ENCODE measurements at places on chromosomes 6 and 20. TPM values are rescaled to one million over a fixed set of nuclear protein-coding genes. Genes with fewer than 3 reads are reported as not detected.
A peak's percentile ranks its signal among the peaks of the same experiment; 100 is the strongest.

The BMP7 gene
- 1.3 TPM for total RNA-seq

The IRF4 gene
- total RNA-seq: 4.7 TPM

The SNX9 gene
- 81.7 TPM for total RNA-seq

The RIMS4 gene
- 0.74 TPM for total RNA-seq

The SALL4 gene
- 0.35 TPM for total RNA-seq

The ACSS2 gene
- 394 TPM for total RNA-seq

The PTPRT gene
- 0.12 TPM for total RNA-seq

The FAXC gene
- total RNA-seq: 0.44 TPM

The TAAR9 gene
- total RNA-seq: not detected

The CRISP3 gene
- not detected for total RNA-seq

The VGLL2 gene
- total RNA-seq: not detected

The POM121L2 gene
- total RNA-seq: 0.13 TPM

GRCh38 chr6:24078200-24078599, 47.8 kb upstream of the NRSN1 start:
- DNase-seq: no peak

- peak; percentile 90 for DNase-seq
Observed at GRCh38 chr20:23161968-23162696, 76.0 kb upstream of the CD93 start.

GRCh38 chr6:42038811-42039408, 11.4 kb upstream of the TAF8 start:
- no peak for DNase-seq

DNA sequence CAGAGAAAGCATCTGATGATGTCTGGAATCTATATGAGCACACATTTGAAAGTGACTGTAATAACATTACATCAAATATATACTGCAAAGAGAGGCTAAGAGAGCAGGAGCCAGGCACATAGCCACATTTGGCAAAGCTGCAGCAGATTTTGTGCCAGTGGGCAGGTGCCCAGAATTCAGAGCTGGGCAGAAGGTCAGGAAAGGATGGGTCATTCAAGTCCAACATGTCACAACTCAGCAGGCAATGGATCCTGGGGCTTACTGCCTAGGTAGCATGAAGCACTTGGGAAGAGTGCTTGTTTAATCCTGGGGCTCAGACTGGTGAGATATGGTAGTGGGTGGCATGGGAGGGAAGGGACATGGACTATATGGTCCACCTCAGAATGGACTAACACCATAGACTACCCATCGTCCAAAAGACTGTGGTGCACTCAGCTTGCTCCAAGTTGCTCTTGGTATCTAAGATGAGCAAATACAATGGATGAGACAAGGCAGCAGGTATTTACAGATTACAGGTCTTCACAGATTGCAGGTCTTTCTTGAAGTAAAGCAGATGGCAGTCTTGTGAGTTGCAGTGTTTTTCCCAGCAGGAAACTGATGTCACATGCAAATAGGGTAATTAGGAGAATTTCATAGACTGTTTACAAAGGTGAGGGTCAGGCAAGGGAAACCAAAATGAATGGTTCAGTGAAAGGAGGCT, 31.2 kb upstream of the SHLD1 start:
- no peak for DNase-seq

DNA sequence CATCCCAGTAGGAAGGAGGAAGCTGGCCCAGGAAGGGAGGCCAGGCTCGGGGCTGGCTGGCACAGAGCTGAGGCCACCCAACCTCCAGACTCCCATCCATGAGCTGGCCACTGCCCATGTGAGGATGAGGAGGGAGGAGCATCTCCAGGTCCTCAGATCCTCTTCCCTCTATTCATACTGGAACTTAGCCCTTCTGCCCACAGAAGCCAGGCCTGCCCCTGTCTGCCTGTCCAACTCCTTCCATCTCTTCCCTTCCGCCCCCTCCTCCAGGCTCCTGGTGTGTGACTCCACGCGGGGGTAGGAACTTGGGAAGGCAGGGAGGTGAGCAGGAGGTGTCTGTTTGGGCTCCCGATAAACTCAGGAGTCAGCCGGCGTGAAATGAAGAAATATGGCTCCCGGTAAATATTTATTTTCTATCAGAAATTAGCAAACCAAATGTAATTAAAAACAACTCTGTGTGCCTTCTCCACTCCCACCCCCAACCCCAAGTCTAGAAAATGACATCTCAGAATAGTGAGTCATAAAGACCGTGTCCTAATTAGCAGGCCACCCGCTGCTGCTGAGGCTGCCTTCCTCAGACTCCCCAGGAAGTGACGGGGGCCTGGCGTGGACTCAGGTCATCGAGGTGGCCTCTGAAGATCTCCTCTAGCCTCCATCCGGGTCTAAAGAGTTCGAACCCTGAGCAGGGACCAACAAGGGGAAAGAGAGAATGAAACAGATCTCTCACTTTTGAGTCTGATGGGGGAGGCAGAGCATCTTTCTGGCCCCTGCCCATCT, 81.9 kb downstream of the MDGA1 start:
- no peak for DNase-seq

DNA sequence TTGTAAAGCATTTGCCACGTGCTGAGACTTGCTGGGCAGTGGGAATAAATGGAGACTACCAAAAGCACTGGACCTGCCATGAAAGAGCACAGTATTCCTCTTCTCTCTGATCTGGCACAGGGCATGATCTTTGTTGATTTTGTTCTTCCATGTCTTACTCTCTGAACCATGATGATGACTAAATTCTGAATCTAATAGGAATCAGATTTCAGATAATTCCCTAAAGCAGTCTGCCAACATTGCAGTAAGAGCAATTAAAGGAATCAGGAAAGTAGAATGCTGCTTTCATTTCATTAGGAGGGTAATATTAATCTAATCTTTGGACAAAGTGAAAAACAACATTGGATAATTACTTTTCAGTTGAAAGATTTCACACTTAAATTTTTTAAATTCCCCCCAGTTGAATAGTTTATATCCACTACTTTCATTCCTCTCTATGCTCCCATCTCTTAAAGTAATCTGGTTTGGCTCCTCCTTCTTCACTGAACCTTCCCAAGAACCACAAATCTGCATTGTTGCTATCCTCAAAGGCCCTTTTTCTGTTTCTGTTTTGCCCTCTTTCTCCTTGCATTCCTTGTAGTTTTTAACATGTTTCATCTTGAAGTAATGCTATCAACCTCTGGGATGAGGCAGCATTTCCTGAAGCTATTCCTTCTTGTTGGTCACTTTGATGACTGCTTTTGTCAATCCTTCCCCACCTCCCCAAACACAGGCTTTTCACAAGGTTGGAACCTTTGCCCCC, 243.2 kb upstream of the TENT5A start:
- no peak for DNase-seq

DNA sequence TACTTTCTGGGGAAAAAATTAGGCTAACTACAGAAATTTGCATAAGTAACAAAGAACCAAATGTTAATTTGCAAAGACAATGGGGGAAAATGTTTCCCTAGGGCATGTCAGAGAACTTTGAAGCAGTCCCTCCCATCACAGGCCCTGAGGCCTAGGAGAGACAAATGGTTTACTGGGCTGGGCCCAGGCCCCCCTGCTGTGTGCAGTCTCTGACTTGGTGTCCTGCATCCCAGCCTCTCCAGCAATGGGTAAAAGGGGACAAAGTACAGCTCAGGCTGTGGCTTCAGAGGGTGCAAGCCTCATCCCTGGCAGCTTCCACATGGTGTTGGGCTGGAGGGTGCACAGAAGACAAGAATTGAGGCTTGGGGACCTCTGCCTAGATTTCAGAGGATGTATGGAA, 788.4 kb downstream of the FRK start:
- no peak for DNase-seq

- DNase-seq: no peak
Observed at GRCh38 chr20:57252559-57253162, 13.8 kb downstream of the BMP7 start.

DNA sequence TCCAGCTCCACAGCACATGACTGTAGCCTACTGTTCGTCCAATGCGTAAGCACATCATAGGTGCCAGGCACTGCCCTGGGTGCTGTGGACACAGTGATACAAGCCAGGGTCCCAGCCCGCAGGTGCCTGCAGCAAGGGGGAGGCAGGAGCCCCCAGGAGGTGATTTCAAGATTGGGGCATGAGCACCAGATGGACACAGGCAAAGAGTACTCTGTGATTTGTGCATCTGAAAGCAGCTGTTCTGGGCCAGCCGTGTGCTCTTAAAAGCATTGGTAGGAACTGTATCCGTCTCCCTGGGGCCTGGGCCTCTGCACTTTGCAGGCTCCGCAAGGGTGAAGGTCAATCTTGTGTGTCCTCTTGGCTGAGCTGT, 149.8 kb downstream of the SYCP2 start:
- no peak for DNase-seq

DNA sequence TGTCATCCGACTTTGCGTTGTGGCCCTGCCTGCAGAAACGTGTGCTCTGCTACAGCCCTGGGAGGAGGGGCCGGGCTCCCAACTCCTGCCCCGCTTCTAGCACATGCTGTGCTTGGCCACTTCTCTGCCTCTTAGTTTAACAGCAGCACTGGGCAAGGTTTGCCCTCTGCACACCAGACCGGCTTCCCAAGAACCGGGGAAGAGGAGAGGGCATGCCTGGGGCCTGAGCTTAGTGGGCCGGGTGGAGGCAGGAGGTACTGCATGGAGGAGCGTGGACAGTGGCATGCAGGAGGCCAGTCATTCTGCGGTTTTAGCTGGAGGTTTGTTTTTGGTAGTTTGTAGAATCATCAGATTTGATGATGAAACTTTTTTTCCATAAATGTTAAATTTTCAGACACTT, 45.5 kb downstream of the CEP43 start:
- DNase-seq: no peak

DNA sequence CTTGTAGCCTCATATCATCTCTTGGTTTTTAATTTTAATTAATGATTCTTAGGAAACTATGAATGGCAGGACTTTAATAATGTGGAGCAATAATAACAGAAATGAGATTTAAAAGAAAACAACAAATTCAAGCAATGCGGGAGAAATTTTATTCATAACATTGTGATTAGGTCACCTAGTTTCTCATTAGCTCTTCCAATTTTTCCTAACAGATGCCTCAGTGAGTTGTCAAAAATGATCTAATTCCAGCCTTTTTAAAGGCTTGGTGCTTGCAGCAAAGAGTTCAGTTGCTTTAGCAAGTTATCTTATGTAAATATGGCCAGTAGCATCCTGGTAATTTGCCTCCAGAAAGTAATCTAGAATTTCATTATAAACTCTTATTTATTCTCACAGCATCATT, 20.4 kb downstream of the PDE7B start:
- no peak for DNase-seq

GRCh38 chr20:43825051-43825402, 89.6 kb upstream of the TOX2 start:
- no peak for DNase-seq

DNA sequence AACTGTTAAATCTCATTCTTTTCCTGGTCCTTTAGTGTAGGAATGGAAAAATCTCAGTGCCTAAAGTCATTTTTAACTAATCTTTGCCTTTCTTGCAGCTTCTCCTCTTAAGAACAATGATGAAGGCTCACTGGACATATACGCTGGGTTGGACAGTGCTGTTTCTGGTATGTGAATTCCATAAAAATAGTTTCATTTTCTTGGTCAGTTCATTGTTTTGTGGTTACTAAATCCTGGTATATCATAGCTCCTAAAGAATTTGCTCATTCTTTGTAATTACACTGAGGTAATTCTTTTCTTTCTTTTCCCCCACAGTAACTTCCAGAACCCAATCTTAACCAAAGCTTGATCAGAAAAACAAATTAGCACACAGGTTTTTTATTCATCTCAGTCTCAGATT, 23.4 kb downstream of the CASP8AP2 start:
- DNase-seq: no peak

- DNase-seq: no peak
Observed at GRCh38 chr6:21970569-21971300, 326.1 kb downstream of the PRL start.

DNA sequence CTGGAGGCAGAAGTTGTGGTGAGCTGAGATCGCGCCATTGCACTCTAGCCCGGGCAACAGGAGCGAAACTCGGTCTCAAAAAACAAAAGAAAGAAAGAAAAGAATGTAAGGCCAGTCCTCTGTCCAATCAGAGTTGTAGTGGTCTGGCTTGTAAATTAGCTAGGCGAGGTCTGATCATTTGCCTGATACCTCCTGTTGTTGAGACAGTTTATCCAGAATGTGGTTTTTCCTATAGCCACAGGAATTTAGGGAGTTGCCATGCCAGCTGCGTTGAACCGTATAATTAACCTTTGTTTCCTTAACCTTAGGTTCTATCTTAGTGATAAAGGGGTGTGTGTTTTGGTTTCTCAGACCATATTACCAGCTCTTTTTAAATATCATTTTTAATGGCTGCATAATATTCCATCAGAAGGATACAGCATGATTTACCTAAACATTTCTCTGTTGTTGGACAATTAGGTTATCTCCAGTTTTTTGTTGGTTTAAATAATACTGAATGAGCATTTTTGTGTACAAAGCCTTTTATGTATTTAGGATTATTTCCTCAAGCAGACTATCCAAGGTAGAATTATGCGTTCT, 11.7 kb upstream of the PPARD start:
- DNase-seq: no peak

GRCh38 chr6:170212051-170212756, 78.7 kb downstream of the DLL1 start:
- peak; percentile 11 for DNase-seq

DNA sequence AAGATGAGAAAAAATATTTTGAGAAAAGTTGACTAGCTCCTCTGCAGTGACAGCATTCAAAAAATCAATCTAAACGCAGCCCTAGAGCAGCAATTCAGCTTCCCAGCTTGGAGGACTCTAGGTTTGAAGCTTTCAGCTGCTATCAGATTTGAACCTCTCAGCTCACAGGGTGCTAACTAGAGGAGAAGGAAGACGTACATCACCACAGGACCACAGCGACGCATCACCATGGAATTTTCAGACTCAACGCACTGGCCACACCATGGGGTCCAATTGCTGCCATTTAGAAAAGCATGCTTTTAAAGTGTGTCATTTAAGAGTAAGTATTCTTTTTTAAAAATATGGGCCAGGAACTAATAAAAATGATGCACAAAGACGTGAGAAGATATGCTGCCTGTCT, 45.0 kb upstream of the FUCA2 start:
- no peak for DNase-seq

DNA sequence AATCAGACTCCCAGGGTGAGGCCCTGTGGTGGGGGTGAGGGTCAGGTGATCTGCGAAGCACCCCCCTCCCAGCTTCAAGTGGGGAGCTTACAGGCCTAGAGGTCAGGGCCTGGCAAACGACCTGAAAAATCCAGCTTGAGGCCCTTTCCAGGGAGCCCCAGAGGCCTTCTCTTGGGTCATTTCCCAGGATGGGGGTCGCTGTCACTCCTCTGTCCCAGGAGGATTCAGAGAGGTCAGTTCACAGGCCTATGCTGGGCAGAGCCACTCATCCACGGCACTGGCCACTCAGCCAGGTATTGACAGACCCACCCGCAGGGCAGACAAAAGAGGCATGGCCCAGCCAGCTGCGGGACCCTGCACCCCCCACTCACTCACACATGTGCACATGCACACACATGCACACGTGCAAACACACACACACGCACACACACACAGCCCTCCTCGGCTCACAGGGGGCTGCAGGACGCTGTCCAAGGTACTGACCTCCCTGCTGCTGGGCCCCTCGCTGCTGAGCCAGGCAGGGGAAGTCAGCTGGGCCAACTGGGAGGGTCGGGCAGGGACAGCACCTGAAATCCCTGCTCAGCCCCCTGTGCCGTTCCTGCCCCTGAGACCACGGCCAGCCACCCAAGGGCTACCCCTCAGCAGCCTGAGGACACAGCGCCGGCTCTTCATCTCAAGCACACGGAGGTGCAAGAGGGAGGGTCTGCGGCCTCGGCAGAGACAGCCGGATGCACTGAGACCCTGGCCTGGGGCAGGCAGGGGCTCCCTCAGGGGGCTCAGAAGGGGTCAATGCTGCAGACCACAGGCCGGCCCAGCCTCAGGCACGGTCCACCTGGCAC, 113.8 kb downstream of the TAF4 start:
- no peak for DNase-seq
